ENCODE measurements at places on chromosomes 4 and X.

DNA sequence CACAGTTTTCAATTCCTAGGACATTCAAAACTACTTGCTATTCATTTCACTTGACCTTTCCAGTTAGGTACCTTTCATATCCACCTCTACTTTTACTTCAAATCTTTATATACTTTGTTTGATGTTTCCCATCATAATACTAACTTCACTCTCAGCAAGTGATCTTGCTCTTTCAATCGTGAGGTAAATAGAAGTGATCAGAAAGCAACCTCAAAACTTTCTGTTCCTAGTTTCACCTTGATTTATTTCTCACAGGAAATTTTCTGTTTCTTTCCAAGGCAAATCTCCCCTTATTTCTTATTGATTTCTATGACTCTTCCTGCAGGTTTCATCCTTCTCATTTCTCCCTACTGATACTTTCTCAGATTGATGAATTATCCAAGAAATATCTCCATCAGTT lies 623.5 kb downstream of the FSTL5 start:
- DNase-seq = no peak

DNA sequence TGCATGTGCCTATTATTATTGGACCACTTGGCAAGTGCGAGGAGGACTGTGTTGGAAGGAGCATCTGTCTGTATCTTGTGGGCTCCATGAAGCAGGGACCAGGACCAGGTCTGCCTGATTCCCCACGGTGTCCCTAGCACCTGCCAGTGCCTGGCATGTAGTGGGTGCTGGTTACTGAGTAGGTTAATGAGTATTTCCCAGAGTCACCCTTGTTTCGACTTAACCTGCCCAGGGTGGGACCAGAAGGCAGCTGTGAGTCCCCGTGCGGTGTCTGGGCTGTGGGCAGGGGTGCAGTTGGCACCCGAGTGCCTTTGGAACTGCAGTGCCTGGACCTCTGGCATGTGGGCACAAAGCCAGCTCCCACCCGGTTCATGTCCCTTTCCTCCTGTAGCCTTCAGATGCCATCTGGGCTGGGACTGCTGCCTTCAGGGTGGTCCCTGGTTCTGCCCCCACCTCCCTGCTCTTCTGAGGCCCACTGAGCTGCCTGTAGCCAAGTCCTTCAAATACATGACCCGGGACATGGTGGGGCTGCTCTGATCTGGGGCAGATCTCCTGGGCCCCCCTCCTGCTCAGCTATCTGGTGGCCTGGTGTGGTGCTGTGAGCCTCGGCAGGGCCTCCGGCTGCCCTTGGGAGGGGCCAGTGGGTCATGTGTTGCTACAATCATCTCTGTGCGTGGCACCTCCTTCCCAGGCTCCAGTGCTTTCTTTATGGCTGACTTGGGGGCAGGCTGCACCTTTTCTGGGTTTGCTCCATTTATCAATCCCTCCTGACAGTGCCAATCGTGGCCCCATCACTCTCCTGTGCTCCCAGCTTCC lies 53.0 kb upstream of the SORCS2 start:
- DNase-seq = no peak

GRCh38 chr4:147201016-147201415 lies 255.4 kb upstream of the TTC29 start:
- no peak for DNase-seq

- no peak for DNase-seq
These were observed 411.3 kb downstream of the FAT4 start for GRCh38 chr4:125725957-125726525.

GRCh38 chr4:153791746-153792617 lies 3.1 kb upstream of the SFRP2 start:
- DNase-seq = peak; percentile 48

- DNase-seq = no peak
These were observed 69.3 kb upstream of the HELT start for GRCh38 chr4:184949020-184949419.

DNA sequence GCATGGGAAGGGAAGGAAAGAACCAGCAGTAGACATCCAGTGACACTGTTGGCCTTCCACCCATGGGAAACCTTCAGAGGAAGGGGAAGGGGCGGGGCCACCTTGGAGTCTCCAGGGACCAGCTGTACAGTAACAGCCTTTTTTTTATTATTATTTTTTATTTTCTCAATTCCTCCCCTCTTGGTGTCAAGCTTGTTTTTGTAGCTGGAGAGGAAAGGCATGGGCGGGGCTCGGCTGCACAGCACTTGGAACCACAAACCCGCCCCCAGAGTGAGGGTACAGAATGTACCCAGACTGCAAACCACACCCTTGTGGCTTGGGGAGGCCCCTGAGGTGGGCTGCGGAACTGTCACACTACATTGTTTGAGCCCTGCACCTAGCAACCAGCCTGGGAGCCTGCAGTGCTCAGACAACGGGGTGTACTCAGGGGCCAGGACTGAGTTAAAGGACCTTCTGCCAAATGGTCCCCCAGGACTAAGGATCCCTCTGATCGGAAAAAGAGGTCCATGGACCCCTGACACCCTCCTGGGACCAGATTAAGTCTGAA lies 45.7 kb downstream of the PRPS1 start:
- no peak for DNase-seq

GRCh38 chrX:56099271-56099670 lies 132.9 kb upstream of the KLF8 start:
- DNase-seq = no peak

- DNase-seq = no peak
These were observed 29.9 kb downstream of the BOD1L1 start for GRCh38 chr4:13597604-13598003.

GRCh38 chr4:93645120-93645519 lies 183.4 kb upstream of the ATOH1 start:
- no peak for DNase-seq

GRCh38 chr4:34619531-34620162 lies 1624.7 kb downstream of the ARAP2 start:
- DNase-seq = no peak

DNA sequence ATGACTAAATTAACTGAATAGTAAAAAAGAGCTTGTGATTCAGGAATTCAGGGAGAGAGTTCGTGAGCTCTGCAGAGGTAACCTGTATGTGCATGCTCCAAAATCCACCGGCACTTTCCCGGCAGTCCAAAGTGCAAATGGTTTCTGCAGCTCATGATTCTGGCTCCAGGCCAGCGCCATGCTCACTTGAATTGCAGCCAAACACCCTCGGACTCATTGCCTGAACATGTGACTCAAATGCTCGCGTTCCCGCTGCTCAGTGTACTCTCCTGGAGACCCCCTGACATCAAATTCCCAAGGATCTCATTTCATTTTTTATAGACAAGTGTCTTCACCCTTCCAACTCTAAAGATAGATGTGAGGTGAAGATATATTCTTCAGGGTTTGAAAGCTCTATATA lies 44.1 kb upstream of the SH3RF1 start:
- DNase-seq = peak; percentile 33

GRCh38 chr4:140163029-140163810 lies 9.2 kb upstream of the MAML3 start:
- DNase-seq = no peak

- DNase-seq = no peak
These were observed 11.5 kb downstream of the CLCN4 start for GRCh38 chrX:10168226-10168625.

GRCh38 chr4:153327247-153327646 lies 17.2 kb upstream of the MND1 start:
- no peak for DNase-seq

DNA sequence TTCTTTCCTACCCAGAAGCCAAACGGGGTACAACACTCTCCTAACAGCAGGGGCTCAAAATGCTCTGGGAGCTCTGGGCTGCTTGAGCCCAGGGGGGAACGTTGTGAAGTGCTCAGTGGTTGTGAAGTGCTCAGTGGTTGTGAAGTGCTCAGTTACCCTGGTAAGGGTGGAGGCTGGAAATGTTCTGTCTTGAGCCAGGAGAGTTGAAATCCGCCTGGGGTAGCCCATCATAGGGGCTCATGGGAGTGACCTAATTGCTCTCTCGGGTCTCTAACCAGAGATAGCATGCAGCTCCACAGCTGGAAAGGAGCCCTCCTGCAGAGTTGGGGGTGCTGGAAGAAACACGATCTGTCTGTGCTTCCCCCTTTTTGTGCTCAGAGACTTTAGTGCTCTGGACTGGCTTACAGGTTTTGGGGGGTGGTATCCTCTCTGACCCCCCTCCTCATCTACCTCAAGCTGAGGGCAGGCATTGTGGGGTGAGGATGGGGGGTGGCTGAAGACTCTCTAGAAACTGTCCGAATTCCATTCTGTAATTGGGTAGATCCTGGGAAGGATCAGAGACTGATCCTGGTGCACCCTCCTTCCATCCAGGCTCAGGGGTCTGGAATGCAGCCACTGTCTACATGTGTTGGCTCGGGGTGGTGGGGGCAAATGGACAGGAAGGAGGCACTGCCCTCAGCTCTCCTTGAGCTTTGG lies 2.7 kb downstream of the EFNB1 start:
- DNase-seq = no peak

- no peak for DNase-seq
These were observed 605.2 kb downstream of the KLHL13 start for GRCh38 chrX:117511379-117511778.

GRCh38 chr4:134388351-134388750 lies 186.8 kb upstream of the PABPC4L start:
- DNase-seq = no peak

GRCh38 chr4:25106363-25107151 lies 53.7 kb downstream of the SEPSECS start:
- DNase-seq = no peak

GRCh38 chrX:130336531-130336930 lies 3.2 kb upstream of the SLC25A14 start:
- DNase-seq = no peak

- no peak for DNase-seq
These were observed 3.2 kb downstream of the TMEM165 start for GRCh38 chr4:55398966-55399365.

- no peak for DNase-seq
These were observed 16.6 kb downstream of the TRIM2 start for GRCh38 chr4:153220682-153221395.

- no peak for DNase-seq
These were observed 27.4 kb downstream of the PCGF3 start for GRCh38 chr4:732911-733630.

DNA sequence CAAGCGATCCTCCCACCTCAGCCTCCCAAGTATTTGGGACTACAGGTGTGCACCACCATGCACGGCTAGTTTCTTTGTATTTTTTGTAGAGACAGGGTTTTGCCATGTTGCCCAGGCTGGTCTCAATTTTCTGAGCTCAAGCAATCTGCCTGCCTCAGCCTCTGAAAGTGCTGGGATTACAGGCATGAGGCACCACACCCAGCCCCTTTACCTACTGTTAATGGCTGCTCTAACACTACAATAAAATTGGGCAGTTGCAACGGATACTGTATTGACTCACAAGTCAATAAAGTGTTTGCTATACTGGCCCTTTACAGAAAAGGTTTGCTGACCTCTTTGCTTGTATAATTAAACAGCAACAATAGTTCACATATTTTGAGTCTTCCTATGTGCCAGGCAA lies 41.5 kb downstream of the TRIM2 start:
- no peak for DNase-seq

DNA sequence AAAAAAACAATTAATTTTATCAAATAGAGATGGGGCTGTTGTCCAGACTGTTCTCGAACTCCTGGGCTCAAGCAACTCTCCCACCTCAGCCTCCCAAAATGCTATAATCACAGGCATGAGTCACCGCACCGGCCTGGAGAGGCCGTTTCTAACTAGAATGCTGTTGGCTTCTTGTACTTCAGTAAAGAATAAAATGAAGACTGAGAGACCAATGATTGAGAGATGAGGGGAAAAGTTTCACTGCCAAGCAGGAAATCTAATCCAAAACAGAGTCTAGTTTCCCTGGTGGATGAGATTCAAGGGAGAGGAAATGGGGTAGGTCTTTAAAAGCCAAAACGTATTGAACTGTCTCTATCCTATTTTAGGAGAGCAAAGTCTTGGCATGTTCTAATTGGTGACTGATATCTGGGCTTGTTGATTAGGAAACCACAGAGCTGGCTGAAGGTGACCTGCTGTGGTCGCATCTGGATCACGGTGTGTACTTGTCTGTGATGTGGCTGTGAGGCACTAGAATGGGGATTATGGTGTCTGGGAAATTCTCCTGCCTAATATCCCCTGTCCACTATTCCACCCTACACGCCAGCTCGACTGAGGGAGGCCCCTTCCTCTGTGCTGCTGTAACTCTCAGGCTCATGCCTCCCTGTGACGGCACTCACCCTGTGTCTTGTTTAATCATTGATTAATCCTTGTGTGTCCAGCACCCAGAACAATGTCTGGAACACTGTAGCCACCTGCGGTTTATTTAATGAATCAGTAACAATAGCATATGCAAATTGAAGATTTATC lies 15.0 kb upstream of the TRIM2 start:
- no peak for DNase-seq

Measured in caudate nucleus (tissue), 63 donors.